ENCODE measurements at places on chromosomes 5 and 9. TPM values are rescaled to one million over a fixed set of nuclear protein-coding genes. Genes with fewer than 3 reads are reported as not detected.

DNA sequence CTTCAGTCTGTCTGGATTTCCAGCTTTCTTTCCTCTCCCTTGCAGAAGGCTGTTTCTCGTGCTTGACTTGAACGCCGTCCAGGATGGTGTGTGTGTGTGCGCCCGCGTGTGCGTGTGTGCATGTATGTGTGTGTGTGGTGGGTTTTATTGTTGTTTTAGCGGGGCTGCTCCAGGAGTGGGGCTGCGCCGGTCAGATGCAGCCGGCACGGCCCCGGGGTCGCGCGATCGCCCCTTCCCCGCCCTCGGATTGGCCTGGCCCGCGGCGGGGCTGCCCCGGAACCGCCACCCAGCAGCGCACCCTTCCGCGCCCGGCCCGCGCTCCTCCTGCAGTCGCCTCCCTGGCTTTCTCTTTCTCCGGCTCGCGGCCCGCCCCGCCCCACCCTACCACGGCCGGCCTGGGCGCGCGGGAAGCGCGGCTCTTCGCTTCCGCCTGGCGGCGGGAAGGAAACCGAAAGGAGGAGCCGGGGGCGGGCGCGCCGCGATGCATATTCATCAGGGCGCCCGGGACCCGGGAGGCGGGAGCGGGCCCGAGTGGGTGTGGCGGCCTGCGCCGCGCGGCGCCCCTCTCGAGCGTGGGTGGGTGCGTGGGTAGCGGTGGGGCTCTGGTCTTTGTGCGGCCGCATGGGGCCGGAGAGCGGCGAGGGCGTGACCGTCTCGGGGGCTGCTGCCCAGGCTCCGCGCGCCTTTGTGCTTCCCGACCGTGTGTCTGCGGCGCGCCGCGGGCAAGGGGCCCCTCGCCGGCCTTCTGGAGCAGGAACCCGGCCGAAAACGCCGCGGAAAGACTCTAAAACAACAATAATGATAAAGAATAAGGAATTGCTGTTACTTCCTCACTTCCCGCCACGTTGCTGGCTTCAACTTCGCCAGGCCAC lies 8.5 kb upstream of the NFIB start:
- DNase-seq: peak; percentile 64
- peak overlapping the region; percentile 64 for H3K4me3 ChIP-seq
- no peaks in the 10 kb centered on the region for H3K27me3 ChIP-seq
- H3K36me3 ChIP-seq: no peaks in the 10 kb centered on the region

DNA sequence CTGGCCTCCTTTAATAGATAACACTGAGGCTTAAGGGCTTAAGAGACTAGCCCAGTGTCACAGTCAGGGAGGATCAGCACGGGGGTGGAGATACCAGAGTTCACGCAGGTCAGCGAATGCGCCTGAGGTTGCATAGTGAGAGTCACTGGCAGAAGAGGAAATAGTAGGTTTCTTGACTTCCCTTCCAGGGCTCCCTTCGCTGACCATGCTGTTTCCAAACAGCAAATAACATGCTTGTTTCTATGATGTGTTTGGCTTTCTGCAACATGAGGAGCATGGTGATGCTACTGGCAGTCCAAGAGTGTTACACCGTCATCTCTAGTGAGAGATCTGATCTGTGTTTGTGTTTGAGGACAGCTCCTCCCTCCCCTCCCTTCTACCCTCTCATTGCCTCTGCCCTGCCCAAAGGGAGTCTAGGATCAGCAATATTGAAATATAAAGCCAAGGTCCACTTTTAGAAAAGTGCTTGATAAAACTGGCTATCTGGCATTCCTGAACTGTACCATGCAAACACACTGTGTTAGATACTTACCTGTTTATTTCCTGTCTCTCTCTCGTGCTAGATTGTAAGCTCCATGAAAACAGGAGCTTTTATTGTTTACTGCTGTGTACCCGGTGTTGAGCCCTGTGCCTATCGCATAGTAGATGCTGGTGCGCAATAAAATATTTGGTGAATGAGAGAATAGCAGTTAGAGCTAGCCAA lies 12.3 kb downstream of the TLE4 start:
- no peak overlapping the region for H3K4me3 ChIP-seq
- no peaks in the 10 kb centered on the region for H3K27me3 ChIP-seq
- no peaks in the 10 kb centered on the region for H3K36me3 ChIP-seq
- H3K27ac ChIP-seq: no peak overlapping the region

Gene CKMT2
- total RNA-seq: not detected

GRCh38 chr5:2223303-2223702 lies 340.6 kb upstream of the IRX4 start:
- no peaks in the 10 kb centered on the region for H3K27me3 ChIP-seq
- no peak overlapping the region for H3K27ac ChIP-seq
- DNase-seq: no peak
- H3K36me3 ChIP-seq: no peaks in the 10 kb centered on the region

Measured in CD4-positive, alpha-beta memory T cell (primary cell).